ENCODE measurements at places on chromosomes 1 and 21. TPM values are rescaled to one million over a fixed set of nuclear protein-coding genes. Genes with fewer than 3 reads are reported as not detected.

Gene MTARC1
- total RNA-seq: 6.8 TPM

Gene TSSK3
- total RNA-seq: 0.43 TPM

Gene CAPZA1
- total RNA-seq: 214 TPM

Gene GPR3
- total RNA-seq: 0.09 TPM

Gene CLSTN1
- total RNA-seq: 130 TPM

All from smooth muscle cell of bladder (primary cell).